ENCODE measurements at places on chromosomes 7 and 10. TPM values are rescaled to one million over a fixed set of nuclear protein-coding genes. Genes with fewer than 3 reads are reported as not detected.

- H3K36me3 ChIP-seq: no peaks in the 10 kb centered on the region
- no peak overlapping the region for H3K4me3 ChIP-seq
- no peaks in the 10 kb centered on the region for H3K27me3 ChIP-seq
- no peaks in the 10 kb centered on the region for H3K4me1 ChIP-seq
- no peak for DNase-seq
Observed at GRCh38 chr10:26467639-26468038, 29.5 kb downstream of the APBB1IP start.

GRCh38 chr10:6101181-6101580, 12.3 kb downstream of the RBM17 start:
- DNase-seq: no peak
- no peak overlapping the region for H3K27ac ChIP-seq
- H3K4me1 ChIP-seq: no peaks in the 10 kb centered on the region

PIP gene
- not detected for total RNA-seq

DNA sequence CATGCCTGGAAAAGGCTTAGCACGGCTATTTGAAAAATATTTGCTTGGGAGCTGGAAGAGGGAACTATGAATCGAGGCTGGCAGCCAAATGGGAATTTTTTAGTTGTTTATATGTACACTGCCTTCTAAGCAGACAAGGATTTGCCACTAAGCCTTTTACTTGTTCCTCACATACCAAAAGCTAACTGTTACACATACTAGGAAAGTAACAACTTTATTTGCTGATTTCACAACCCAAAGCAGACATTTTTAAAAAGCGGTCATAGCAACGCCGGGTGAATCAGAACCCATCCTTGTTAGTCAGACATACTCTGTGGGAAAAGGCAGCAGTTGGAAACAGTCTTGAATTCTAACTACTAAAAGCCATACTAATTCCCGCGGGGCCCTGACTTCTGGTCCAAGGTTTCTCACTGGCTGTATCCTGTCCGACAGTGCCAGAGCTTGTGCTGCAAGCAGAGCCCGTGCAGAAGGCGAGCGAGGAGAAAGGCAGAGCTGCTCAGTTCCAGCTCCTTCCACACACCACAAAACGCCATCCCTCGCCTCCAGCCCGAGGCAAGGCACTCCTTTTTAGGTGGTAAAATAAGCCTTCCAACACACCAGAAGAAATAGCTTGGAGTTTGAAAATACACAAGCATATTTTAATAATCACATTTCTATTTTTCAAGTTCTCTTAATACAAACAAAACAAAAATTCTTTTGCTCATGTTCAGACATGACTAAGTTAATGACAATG, 89.2 kb downstream of the RNF216 start:
- H3K36me3 ChIP-seq: peaks cover 16% of the 10 kb centered on the region
- peak overlapping the region; percentile 79 for H3K27ac ChIP-seq
- peaks cover 15% of the 10 kb centered on the region for H3K4me1 ChIP-seq
- no peak overlapping the region for H3K4me3 ChIP-seq

GRCh38 chr7:18768256-18768655, 272.7 kb downstream of the HDAC9 start:
- no peak overlapping the region for H3K27ac ChIP-seq
- H3K36me3 ChIP-seq: no peaks in the 10 kb centered on the region
- H3K4me3 ChIP-seq: no peak overlapping the region
- peaks cover 19% of the 10 kb centered on the region for H3K4me1 ChIP-seq

Measured in endodermal cell (in vitro differentiated cells).